OCI-LY7 (cell line): ENCODE measurements at places on chromosomes 6 and 20.
A peak's percentile ranks its signal among the peaks of the same experiment; 100 is the strongest.

- DNase-seq = no peak
These were observed 84.1 kb downstream of the CDK19 start for GRCh38 chr6:110731196-110731595.

- no peak for DNase-seq
These were observed 28.0 kb downstream of the FRMD1 start for GRCh38 chr6:168050881-168051586.

GRCh38 chr20:63223121-63223825 lies 7.3 kb upstream of the YTHDF1 start:
- DNase-seq = peak; percentile 58

DNA sequence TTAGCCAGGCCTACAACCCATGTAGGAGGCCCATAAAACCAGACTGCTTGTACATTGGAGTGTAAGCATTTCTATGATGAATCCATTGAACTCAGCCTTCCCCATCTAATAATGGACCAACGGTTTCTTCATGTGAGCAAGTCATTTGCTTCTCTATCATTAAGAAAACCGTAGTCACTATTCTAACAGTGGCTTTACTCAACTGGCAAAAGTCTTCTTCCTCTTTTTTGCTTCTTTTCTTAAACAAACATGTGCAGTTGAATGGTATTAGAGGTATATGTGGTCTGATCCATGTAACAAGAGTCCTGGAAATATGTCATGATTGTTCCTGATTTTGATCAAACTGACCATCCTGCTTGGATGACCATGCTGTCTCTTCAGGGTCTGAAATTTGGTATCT lies 132.4 kb upstream of the STXBP5 start:
- DNase-seq = no peak

DNA sequence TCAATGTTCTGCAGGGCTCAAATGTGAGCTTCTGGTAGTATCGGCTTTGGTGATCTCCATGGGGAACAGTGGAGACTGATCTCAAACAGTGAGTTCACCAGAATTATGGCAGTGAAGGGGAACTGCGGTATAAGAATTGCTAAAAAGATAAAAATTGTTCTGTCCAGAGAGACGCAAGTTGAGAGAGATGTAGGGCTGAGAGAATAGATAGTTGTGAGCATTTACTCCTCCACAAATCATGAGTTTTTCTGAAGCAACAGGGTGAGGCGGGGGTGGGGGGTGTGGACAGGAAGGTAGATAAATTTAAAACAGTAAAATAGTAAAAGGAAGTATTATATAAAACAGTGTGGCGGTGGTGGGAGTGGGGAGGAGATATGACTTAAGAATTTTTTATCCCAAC lies 98.6 kb upstream of the NEDD9 start:
- no peak for DNase-seq

DNA sequence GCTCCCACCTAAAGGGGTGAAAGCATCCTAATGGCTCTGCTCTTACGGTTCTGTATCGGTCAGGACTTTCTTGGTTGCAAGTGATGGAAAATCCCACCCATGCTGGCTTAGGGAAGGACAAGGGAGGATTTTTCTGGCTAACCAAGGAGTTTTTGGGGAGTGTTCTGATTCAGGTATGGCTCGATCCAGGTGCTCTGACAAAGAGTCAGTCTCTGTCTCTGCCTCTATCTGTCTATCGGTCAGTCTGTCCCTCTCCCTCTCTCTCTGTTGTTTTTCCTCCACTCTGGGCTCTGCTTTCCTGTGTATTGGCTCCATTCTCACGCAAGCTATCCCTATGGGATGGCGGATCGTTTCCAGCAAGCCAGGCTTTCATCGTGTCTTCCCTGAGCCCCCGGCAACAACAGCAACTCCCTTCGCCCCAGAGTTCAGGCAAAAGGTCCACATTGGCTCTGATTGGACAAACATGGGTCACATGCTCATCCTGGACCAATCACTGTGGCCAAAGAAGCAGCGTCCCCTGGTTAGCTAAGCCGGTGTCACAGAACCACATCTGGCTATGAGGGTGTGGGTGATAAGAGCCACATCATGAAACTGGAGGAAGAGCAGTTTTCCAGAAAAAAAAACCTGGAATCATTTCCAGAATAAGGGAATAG lies 160.3 kb downstream of the BMP7 start:
- DNase-seq = peak; percentile 24

DNA sequence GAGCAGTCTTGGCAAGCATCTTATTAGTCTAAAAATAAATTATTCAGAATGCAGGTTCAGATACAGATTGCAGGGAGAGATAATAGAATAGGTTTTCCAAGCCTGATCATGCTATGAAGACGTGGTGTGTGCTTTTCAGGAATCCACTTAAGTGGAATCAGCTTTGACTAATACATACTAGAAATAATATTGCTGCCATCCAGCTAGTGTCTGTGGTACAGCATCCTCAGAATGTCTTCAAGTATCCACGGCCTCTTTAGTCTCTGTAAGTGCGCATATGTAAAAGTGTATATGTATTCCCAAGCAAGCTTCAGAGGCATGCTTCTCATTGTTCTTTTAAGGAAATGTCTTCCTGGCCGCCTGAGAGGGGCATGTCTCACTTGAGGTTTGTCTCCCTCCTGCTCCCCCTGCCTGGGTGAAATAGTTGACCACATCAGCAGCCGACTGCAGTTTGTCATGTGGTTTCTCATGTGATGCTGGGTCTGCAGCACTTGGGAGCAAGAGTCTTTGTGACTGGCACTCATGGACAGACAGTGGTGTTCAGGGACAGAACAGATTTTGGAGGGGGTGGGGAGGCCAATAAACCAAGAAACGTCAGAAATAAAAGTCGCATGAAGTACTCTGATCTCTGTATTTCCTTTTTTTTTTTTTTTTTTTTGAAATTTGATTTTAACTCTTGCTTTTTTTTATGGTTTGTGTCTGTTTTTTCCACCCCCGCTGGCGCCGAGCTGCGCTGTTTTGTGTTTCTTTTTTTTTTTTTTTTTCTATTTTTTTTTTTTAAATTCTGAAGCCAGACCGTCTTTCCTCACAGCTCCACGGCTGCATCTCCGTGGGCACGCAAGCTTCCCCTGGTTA lies 150.8 kb downstream of the PRL start:
- no peak for DNase-seq

- peak; percentile 32 for DNase-seq
These were observed 59.0 kb downstream of the SLC23A2 start for GRCh38 chr20:4942331-4942730.

DNA sequence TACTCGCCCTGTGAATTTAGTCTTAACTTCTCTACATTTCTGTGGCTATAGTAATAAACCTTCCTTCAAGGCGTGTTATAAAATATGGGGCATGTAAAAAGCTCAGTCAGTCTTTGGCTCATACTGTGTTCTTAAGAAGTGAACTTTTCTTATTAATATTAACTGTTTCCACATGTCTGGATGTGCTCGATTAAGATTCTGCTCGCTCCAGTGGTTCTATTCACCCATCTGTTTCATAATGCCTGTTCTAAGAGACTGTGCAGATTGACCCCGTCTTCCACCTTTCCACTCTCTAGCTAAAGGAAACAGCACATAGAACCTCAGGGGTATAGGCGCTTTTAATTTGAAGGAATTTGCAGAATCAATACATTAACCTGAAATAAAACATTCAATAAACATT lies 99.9 kb downstream of the L3MBTL3 start:
- peak; percentile 57 for DNase-seq

- DNase-seq = peak; percentile 71
These were observed 780 bp downstream of the ZCCHC3 start for GRCh38 chr20:297925-298775.

DNA sequence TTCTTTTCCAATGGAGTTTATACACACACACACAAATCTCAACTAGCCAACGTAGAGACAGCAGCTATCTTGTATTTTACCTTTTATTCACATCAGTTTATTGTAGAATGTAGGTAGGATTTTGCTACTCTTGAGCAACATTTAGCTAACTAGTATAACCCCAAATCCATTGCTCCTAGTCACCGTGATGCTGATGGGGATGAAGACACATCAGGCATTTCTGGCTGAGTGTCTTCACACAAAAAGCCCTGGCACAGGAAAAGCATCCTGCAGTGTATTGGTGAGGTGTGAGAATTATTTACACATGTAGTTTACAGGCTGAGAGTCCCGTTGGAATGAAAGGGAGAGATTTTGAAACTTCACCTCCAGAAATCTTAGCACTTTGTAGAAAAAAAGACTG lies 65.9 kb upstream of the FBXL4 start:
- DNase-seq = no peak

DNA sequence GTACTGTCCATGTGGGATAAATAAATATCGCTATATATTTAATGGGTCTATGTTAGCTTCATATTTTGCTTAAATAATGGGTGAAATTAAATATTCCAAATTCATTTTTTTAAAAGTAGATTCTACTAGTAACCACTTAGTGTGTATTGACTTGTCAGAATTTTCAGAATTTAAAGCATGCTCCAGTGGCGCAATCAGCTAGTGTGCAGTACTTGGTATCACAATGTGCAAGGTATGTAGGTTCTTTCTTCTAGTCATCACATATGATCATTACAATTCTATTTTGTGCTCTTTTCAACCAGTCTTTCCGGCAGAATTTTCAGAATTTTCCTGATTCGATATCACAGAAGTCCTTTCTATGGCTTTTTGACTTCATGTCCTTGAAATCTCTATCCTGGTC lies 32.6 kb downstream of the PDE7B start:
- DNase-seq = no peak

DNA sequence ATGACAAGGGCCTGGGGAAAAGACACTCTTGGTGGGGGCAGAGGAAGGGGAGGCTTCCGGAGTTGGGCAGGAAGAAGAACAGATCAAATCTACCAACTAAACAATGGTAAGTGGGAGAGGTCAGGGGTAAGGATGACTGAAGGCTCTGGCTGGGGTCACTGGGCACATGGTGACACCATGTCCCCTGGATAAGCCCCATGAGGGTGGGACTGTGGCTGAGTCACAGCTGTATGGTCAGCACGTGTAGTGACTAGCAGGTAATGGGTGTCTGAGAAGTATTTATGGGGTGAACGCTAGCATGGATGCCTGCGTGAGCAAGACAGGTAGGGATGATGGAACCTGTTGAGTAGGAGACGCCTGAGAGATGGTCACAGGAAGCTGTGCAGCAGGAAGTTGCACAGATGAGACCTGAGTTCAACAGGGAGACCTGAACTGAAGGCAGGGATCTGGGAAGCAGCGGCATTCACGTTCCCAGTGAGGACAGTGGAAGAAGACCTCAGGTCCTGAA lies 64.5 kb upstream of the SNX9 start:
- no peak for DNase-seq

GRCh38 chr6:111823831-111824607 lies 49.2 kb downstream of the FYN start:
- DNase-seq = no peak

GRCh38 chr6:2187826-2188225 lies 57.6 kb downstream of the GMDS start:
- no peak for DNase-seq

DNA sequence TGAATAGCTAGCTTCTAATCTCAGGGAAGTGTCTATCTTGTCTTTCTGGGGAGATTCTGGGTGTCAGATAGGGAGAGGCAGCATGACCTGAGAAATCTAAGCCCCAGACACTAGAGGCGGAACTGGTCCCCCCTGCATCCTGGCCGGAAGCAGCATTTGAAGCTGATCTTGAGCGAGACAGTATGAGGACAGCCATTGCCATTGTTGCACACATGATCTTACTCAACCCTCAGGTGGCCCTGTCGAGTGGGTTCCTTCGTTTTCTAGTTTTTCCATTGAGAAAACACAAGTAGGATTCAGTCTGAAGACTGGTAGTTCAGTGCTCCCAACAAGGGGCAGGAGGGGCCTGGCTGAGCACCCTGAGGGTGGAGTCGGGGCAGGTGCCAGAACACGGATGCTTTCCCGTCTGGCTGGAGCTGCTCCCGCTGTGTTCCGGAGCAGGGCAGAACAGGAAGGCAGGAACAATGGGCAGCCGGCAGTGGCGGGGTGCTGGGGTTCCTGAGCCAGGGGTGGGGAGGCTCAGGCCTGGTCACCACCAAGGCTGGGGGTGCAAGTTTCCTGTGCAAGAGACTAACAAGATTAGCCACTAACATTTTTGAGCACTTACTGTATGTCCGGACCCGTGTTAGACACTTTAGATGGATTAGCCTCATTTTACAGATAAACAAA lies 7.9 kb upstream of the SDCBP2 start:
- no peak for DNase-seq

GRCh38 chr6:31528307-31528777 lies 420 bp upstream of the MCCD1 start:
- no peak for DNase-seq

DNA sequence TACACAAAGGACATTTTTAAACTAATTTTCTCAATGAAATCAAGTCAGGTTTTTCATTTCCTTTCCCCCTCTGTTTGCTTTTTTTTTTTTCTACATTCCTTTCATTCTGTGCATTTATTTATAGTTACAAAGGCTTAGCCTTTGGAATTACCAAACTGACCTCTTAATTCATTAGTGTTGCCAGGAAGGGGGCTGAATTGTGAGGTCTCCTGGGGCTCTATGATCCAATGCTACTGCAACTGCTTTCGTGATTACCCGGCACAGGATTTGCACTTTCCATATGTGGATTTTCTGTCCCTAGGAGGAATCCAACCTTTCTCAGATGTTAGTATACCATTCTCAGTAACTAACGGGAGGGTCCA lies 35.3 kb downstream of the NEDD9 start:
- DNase-seq = no peak

GRCh38 chr20:16098890-16099639 lies 474.2 kb downstream of the KIF16B start:
- DNase-seq = no peak

GRCh38 chr6:7433121-7433617 lies 43.6 kb downstream of the RIOK1 start:
- no peak for DNase-seq

GRCh38 chr20:36465109-36466080 lies 75.9 kb upstream of the MYL9 start:
- DNase-seq = no peak

DNA sequence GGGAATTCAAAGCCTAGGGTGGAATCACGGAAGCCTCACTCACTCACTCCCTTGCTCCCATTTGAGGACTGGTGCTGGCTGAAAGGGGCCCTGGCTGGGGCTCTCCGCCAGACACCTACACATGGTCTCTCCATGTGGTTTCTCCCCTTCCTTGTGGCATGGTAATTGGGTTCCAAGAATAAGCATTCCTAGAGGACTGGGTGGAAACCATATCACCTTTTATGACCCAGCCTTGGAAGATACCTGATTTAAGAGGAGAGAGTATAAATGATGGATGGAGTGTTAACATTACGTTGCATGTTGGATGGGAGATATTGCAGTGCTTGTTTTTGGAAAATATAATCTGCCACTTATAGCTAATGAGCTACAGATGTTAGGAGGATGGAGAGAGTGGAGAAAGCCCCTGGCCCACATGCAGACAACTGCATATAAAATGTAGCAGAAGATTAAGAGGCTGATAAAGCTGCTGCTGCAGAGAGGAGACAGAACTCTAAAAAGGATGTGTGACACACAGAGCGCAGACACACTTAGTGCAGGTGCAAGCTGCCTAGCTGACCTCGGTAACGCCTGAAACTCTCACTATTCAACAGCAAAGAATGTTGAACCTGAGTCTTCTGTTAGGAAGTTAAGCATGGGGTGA lies 23.3 kb upstream of the CDKN1A start:
- DNase-seq = peak; percentile 71

GRCh38 chr20:41001497-41001896 lies 27.1 kb upstream of the TOP1 start:
- no peak for DNase-seq

- no peak for DNase-seq
These were observed 99.3 kb downstream of the PSMB1 start for GRCh38 chr6:170453586-170454511.

- no peak for DNase-seq
These were observed 78.8 kb downstream of the SLC24A3 start for GRCh38 chr20:19291024-19291817.
